T47D (cell line): ENCODE measurements at places on chromosomes 7 and 10.

- DNase-seq: peak; percentile 68
These were observed 131.9 kb downstream of the CALCR start for GRCh38 chr7:93442478-93443224.

DNA sequence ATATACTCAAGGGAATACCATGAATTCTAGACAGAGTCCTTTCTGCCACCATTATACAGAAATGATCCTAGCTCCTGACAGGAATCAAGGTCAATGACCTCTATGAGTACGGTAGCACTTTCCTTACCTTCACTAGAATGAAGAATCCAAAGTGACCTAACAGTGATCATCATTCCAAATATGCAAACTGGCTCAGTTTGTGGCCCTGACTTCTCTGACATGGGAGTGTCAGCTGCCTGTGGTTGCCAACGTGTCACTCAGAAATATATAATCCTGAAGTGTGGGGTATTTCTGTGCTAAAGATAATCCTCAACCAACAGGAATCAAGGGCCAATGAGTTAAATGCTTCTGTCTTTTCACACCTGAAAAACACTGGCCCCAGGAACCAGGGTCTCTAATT is 45.7 kb downstream of the COPG2 start:
- no peak for DNase-seq

DNA sequence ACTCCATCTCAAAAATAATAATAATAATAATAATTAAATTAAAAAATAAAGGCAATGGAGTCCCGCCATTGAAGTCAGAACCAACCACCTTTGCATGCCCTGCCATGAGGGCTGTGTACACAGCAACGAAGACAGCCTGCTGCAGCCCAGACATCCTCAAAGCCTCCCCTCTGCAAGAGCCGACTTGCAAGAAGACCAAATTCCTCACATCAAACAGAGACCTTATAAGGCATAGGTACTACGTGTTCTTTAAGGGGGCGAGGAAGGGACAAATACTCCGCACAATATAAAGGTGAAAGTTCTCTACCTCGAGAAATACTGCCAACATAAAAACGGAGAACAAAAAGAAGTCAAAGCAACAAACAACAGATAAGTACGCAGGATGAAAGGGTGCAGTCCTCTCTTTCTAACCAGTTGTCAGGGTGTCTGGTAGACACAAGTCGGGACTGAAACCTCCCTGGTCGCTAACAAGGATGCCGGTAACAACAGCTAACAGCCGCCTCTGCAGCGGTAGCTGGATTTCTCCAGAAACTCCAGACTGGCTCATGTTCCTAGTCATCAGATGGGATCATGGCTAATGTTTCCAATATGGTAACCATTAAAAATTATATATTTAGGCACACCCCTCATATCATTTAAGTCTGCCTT is 23.6 kb downstream of the FGFR2 start:
- DNase-seq: no peak

GRCh38 chr10:474406-474805 is 215.1 kb downstream of the DIP2C start:
- DNase-seq: no peak

GRCh38 chr7:158728911-158729645 is 24.5 kb upstream of the NCAPG2 start:
- DNase-seq: no peak
